ENCODE measurements at places on chromosomes 7 and 10.
A peak's percentile ranks its signal among the peaks of the same experiment; 100 is the strongest.

DNA sequence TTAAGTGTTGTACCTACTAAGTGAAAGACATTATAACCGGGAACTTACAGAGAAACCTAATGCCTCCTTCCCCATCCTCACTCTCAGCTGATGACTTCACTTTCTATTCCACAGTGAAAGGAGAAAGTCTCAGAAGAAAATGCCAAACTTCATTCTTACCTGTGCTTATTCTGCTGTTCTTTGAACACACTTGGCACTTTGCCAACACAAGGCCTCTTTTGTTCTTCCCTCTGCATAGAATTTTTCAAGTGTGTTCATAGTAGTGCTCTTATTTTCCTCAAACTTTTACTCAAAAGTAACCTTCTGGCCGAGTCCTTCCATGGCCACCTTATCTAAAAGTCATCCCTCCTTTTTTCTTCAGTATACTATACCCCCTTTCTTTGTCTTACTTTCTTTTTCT lies 59.4 kb upstream of the ETV1 start:
- DNase-seq = no peak

DNA sequence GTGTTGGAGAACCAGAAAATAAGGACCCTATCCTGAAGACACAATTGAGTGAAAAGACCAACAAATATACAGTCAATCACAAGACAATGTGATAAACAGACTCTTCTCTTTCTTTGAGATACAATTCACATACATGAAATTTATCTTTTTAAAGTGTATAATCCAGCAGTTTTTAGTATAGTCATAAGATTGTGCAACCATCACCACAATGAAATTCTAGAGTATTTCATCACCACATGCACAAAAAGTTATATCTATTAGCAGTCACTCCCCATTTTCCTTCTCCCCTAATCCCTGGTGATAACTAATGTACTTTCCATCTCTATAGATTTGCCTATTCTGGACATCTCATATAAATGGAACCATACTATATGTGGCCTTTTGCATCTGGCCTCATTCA lies 8.2 kb upstream of the SORBS1 start:
- no peak for DNase-seq

DNA sequence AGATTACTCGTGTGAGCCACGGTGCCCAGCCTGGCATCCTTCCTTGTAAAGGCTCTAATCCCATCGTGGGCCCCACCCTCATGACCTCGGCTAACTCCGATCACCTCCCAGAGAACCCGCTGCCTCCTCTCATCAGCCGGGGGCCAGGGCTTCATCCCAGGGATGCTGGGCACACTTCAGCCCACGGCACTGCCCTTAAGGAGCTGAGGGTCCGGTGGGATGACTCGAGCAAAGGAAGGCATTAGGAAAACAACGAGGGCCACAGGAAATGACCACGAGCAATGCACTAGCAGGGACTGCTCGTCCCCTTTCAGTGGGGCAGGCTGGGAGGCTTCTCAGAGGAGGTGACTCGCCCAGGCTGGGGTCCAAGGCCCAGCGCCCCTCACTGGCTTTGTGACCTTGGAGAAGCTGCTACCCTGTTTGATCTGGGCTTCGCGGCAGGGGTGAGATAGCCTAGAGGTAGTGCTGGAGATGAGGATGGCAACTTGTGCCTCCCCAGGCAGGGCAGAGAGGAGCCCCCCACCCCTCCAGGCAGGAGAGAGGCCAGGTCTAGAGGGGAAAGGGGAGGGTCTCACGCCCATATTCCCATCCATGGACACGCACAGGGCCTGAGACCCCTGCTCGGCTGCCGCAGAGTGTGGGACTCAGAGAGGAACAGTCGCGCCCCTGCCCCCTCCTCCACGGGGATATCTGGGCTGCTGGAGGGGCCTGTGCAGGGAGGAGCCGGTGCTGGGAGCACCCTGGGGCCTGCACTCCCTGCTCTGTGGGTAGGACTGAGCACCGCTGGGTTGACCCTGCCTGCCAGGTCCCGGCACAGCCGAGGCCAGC lies 26.8 kb downstream of the ELFN1 start:
- peak; percentile 22 for DNase-seq

GRCh38 chr7:150645259-150646020 lies 13.3 kb upstream of the GIMAP6 start:
- DNase-seq = no peak

GRCh38 chr10:129659508-129660268 lies 192.6 kb downstream of the MGMT start:
- no peak for DNase-seq

DNA sequence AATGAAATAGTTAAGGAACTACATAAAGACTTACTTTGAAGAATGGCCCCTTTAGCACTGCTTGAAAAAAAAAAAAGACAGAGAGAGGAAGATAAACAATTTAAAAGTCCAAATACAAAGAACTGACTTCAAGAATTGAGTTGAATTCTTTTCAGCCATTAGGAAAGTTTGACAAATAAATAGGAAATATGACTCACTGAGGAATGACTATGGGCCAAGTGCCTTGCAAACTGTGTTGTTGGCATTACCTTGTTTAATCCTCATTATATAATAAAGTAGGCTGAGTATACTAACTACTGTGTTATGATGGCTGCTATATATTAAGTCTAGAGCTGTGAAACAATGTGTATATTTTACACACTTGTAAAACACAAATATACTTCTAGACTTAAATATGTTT lies 151.1 kb downstream of the ELMO1 start:
- DNase-seq = no peak

- no peak for DNase-seq
These were observed 10.5 kb downstream of the TMEM168 start for GRCh38 chr7:112779667-112780066.

DNA sequence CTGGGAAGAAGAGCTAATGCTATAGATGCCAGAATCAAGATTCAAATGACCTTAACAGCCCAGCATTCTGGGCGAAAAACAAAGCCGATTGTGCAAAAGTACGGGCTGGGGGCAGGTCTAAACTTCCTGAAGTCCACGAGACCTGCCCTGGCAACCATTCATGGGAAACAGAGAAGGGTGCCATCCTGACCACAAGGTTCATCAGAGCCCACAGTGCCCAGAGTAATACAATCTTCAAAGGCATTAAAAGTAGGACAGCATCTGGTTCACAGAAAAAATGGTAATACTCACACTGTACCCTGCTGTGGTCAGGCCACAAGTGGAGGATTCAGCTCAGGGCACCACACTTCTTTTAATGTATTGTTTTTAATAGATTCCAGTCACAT lies 36.1 kb downstream of the SORBS1 start:
- no peak for DNase-seq

DNA sequence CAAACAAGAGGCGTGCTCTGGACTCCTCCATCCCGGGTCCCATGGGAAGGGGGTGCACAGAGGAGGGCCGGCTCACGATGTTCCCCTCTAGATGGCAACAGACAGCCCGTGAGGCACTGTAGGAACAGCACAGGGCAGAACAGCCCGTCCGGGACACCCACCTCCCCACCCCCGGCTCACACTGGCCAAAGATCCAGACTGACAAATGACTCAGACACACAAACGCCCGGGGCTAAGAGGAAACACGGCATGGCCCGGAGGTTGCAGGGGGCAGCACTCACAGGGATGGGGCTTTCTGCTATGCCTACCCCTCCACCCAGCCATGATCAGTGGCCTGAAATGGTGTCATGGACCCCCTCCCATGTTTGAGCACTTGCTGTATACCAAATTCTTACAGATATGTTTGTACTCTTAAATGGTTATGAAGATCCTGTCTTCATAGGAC lies 4.9 kb upstream of the ELN start:
- DNase-seq = no peak

GRCh38 chr10:34181553-34182300 lies 633.4 kb downstream of the PARD3 start:
- no peak for DNase-seq

- DNase-seq = no peak
These were observed 105.5 kb upstream of the MKLN1 start for GRCh38 chr7:131222171-131222570.

DNA sequence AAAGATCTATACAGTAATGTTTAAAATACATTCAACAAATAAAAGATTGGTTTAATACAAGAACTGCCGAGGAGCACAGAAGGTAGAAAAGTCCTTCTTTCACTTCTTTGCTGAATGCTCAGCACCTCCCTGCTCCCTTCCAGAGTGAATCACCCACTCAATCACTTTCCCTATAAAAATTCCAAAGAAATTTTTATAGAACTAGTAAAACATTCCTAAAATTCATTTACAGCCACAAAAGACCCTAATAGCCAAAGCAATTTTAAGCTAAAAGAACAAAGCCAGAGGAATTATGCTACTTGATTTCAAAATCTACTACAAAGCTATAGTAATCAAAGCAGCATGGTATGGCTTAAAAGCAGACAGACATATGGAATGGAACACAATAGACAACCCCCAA lies 320.9 kb downstream of the PCLO start:
- no peak for DNase-seq

DNA sequence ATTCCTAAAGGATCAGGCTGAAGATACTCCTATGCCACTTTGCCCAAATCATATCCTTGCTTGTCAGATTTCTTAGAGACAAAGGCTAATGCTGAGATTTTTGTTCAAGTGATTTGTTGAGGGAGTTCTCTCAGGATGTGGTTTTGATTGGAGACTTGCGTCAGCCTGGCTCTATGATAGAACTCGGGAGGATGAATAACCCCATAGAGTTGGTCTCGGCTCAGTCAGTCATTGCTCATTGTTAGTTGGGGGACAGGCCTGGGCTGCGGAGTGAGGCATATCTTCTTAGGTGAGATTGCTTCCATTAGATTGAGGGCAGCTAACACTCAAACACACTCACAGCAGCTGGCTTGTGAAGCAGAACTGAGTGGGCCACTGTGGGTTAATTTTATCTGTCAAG lies 203.4 kb downstream of the KIF20B start:
- no peak for DNase-seq

DNA sequence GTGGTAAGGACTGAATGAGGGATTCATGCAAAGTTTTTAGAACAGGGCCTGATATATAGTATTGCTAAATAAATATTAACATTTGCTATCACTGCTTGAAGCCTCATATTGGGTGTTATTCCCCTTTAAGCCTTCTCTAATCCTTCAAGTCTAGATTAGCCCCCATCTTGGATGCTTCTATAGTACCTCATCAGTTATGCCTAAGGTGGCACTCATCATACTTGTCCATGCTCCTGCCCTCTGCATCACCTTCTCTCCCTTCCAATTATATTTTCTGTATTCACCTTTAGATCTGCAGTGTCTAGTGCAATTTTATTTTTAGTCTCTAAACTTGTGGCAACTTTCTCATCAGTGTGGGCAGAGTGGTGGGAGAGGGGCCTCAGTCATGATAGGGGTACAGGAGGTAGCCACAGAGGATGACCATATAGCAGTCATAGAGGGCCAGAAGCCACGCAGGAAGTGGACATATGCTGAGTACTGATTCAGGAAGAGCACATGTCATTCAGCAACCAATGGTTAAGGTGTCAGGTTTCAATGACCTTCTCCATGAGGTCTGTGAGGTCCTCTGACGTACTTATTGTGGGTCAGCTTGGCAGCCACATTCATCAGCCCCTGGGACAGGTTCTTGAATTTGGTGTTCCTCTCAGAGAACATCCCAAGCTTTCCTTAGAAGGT lies 2.5 kb downstream of the ENTPD1 start:
- no peak for DNase-seq

GRCh38 chr10:26698909-26699308 lies 1.4 kb downstream of the PDSS1 start:
- DNase-seq = no peak

DNA sequence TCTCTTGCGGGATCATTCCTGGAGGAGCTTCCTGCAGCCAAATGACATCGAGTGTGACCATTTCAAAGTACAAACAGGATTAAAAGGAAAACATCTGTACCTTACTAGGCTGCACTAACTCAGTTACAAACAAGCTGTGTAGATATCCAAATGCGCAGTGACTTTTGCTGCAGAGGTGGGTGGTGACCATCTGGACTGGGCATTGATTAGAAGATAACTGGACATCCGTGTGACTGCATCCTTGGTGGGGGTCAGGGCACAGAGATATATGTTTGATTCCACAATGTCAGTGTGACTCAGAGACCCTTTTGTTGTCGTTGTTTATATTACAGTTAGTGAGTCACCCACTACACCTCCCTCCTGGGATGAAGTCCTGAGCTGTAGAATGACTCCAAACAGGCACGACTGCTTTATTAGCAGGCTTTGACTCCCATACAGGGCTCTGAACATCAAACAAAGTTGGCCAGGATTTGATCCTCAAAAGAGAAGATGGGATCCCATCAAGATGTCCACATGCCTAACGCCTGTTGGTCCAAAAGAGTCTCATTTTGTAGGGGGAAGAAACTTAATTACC lies 56.7 kb upstream of the SDK1 start:
- no peak for DNase-seq

DNA sequence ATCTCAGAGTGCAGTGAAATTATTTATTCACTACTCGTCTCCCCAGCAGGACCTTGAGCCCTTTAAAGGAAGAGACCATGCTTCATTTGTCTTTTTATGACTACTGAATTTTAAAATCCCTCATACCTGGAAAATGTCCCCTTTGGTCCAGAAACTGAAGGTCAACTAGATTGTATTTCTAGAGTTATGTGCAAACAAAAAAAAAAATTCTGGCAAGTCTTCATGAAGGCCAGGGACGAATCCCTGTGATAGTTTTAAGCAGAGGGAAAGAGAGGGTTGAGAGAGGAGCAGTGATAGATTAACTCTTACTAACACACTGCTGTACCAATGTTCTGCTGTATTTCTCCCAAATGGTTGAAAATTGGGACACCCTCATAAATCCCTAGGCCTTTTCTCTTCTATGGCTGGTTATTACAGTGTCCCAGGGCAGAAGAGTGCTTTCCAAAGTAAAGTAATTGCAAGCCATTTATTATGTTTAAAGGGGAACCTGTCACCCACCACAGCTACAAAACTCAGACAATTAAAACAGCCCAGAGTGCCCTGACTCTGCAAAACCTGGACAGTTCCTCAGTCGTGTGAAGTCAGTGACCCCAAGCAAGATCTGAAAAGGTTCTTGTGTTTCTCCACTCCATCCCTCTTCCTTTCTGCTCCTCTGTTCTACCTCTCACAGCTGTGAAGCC lies 182.8 kb upstream of the AOAH start:
- no peak for DNase-seq

DNA sequence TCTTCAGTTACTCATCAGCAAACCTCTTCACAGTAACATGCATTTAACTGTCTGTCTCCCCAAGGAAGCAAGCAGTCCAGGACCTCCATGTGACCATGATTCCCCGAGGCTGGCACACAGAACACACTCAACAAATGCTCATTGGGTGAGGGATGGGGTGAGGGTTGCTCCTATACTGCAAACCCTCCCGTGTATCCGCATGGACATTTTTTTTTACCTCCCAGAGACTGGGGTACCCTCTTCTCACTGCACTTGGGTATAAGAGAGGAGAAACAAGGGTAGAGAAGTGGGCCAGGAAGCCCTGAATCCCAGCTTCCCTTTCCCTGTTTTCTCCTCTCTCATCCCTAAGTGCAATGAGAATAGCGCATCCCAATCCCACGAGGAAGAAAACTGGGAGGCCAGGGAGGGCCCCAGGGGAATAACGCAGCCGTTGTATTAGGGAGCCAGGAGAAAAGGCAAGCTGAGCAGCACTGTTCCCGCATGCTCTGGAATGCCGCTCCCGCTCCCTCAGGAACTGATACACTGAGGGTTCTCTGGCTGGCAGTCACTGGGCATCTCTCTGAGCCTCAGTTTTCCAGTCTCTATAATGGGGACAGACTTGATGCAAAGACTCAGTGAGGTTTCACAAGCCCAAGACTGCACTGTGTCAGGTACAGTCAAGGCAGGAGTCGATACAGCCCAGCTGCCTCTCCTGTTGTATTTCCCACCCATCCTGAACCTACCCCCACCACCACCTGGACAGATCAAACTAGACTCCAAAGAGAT lies 134.6 kb downstream of the GRID1 start:
- DNase-seq = no peak

Data from activated T-cell treated with anti-CD3 and anti-CD28 coated beads, Interleukin-2, amount 50 U/mL, for 24 hours (primary cell).